Transverse colon (tissue), 4 donors: ENCODE measurements at places on chromosomes 5 and 9.

GRCh38 chr5:23613566-23613965, 106.2 kb downstream of the PRDM9 start:
- no peak for DNase-seq
- H3K4me3 ChIP-seq: no peak overlapping the region
- H3K4me1 ChIP-seq: no peaks in the 10 kb centered on the region
- H3K27me3 ChIP-seq: no peaks in the 10 kb centered on the region
- no peaks in the 10 kb centered on the region for H3K36me3 ChIP-seq

DNA sequence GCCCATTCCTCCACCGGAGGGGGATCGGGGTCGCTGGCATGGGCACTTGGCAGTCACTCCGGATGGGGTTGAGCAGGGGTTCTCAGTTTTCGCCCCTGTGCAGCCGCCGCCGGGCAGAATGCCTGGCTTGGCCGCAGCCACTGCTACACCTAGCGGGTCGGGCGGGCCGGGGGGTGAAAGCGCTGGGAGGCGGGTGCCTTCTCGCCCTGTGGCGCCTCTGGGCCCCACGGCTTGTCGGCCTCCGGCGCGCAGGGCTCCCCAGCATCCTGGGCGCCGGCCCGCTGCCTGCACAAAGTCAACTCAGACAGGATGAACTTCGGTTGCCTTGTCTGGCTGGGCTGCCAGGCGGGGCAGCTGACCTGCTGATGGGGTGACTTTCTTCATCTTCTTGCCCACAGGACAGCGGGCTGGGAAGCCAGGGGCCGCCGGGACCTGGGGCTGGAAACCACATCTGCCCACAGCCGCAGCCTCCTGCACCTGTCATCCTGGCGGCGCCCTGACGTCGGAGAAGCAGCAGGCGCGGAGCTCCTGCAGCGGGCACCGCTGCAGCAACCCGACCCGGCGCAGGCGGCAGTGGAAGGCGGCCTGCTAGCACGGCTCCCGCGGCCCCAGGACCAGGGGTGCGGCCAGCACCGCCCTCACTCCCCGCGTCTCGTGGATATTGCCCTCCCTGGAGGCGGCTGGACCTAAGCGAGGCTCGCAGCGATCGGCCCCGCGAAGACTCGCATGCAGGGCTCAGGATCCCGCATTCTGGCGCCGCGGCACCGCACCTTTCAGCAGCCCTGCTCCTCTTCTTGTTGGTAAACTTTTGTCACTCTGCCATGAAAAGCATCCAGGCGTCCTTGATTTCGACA, 1.3 kb upstream of the ANKRD18A start:
- no peaks in the 10 kb centered on the region for H3K36me3 ChIP-seq
- peak overlapping the region; percentile 63 for H3K27ac ChIP-seq
- peak overlapping the region; percentile 31 for H3K4me3 ChIP-seq
- peaks cover 72% of the 10 kb centered on the region for H3K27me3 ChIP-seq
- peaks cover 33% of the 10 kb centered on the region for H3K4me1 ChIP-seq
- peak; percentile 40 for DNase-seq

DNA sequence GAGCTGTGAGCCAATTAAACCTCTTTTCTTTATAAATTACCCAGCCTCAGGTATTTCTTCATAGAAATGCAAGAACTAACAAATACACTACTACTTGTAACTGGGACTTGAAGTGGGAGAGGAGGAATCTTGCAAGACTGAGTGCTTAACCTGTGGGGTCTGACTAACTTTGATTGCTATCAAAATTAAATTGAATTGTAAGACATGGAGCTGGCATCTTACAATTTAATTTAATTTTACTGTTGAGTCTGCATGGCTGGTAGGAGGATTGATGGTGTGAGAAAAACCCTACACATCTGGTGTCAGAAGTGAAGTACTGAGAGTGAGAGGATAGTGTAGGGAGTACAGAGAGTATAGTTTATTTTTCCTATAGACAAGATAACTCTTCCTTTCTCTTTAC, 1259.9 kb downstream of the CDH12 start:
- H3K4me3 ChIP-seq: no peak overlapping the region
- no peaks in the 10 kb centered on the region for H3K4me1 ChIP-seq
- no peak for DNase-seq
- H3K27me3 ChIP-seq: no peaks in the 10 kb centered on the region

DNA sequence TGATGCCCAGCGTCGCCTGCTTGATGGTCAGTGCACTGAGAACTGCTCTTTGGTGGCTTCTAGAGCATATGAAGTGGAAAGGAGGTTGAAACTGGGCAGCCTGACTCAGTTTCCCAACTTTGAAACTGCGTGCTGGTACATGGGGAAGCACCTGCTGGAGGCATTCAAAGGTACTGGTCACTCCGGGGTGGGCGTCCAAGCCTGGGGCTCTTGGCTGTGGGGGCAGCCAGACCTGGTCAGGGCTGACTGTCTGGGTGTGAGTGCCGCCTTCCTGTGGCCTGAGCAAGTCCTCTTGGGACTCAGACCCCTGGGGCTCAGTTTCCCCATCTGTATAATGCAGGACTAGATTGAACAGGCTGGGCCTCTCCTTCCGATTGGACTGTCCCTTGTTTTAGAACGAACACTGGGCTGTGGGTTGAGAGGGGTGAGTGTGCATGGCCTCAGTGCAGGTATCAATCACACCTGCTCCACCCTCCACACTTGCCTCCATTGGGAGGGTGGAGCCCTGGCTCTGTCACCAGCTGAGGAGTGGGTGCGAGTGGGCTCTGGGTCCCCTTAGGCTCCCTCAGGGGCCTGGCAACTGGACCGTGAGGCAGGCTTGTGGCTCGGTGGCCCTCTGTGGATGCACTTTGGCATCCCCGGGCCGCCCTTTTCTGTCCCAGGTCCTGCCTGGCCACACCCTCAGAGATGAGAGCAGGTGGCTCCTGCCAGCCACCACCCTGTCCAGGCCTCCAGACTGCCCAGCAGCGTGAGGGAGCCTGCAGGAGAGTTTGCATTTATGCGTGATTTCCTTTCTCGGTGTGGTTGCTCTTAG, 80.2 kb downstream of the PHF2 start:
- H3K27me3 ChIP-seq: no peaks in the 10 kb centered on the region
- H3K4me1 ChIP-seq: no peaks in the 10 kb centered on the region
- no peak overlapping the region for H3K4me3 ChIP-seq
- no peaks in the 10 kb centered on the region for H3K36me3 ChIP-seq

DNA sequence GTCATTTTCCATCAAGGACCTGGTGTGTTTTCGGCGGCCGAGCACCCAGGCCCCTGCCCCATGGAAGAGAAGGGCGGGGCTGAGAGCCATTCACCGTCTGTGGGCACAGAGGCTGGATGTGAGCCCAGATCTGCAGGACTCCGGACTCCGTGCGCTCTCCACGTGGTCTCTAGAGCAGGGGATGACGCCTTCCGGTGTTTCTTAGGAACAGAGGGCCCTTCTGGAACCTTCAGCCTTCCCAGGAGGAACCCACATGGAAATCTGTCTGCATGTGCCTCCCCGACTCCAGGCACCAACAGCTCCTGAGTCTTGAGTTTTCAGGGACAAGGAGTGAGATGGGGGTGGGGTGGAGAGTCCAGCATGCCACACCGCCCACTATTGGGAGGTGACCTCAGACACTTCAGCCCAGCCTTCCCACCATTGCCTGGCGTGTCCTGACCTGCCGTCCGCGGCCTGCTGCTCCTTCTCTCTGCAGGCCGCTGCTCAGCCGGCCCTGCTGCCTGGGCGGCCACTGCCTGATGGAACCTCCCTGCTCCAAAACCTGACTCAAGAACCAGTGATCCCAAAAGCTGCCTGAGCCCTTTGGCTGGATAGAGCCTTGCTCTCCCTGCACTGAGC, 2.4 kb upstream of the RXRA start:
- peaks cover 40% of the 10 kb centered on the region for H3K4me1 ChIP-seq
- peak overlapping the region; percentile 99 for H3K27ac ChIP-seq

DNA sequence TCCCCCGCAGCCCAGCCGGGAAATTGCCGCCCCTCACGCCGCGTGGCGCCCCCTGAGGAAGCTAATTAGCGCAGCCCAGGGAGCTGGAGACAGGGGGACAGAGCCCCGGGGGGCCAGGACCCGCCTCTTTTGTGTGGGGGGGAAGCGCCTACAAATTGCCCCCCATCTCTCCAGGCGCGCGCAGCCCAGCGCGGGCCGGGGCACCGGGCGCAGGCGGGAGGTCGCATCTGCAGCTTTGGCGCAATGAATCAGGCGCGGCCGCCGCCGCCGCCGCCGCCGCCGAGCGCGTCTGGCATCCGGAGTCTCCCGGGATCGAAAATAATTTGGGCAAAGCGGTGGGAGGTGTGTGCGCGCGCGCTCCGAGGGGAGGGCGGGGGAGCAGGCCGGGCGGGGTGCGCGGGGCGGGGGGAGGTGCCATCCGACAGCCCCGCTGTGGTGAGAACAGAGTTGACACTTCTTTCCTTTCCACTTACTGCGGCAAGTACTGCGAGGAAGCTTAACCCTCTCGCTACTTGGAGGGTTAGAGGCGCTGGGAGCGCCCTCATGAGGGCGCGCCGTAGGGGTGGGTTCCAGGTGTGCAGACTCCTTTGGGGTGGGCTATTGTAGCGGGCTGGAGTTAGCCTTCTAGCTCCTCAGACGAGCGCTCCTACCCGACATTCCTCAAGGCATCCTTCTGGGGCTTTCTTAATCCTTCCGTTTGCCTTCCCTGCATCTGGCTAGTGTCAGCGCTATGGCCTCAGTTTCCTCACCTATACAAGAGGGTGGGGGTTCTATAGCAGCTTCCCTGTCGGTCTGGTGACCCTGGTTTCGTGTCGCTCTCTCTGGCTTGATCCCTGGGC, 63.1 kb downstream of the CXXC5 start:
- DNase-seq: peak; percentile 44
- H3K36me3 ChIP-seq: no peaks in the 10 kb centered on the region
- peak overlapping the region; percentile 31 for H3K4me3 ChIP-seq
- H3K27ac ChIP-seq: peak overlapping the region; percentile 66

DNA sequence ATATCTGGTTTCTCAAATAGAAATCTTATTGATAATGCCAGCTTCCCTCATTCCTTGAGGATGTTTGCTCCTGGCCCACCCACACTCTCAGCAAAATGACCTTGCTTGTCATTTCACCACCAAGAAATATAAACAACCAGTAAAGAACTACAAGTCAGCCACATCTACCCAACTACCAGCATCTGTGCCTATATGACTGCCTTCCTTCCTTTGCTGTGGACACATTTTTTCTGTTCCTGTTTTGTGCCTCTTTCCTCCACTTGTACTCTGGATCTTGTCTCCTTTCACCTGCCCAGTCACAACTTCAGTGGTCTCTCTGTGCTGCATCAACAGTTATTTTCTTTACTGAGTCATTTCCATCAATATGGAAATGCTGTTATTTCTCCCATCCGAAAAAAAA, 20.3 kb downstream of the KIF2A start:
- H3K36me3 ChIP-seq: no peaks in the 10 kb centered on the region
- no peaks in the 10 kb centered on the region for H3K4me1 ChIP-seq
- H3K4me3 ChIP-seq: no peak overlapping the region
- no peaks in the 10 kb centered on the region for H3K27me3 ChIP-seq

- H3K36me3 ChIP-seq: peaks cover 52% of the 10 kb centered on the region
- DNase-seq: no peak
- H3K27ac ChIP-seq: no peak overlapping the region
- H3K4me1 ChIP-seq: no peaks in the 10 kb centered on the region
- H3K27me3 ChIP-seq: no peaks in the 10 kb centered on the region
Measured at GRCh38 chr9:131464354-131465000, 38.2 kb upstream of the POMT1 start.

DNA sequence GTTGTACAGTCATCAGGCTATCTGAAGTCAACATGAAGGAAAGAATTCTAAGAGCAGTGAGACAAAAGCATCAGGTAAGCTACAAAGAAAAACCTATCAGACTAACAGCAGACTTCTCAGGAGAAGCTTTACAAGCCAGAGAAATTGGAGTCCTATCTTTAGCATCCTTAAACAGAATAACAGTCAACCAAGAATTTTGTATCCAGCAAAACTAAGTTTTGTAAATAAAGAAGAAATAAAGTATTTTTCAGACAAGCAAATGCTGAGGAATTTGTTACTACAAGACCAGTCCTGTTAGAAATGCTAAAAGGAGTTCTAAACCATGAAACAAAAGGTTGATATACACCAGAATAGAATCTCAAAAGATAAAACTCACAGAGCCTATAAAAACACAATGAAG, 501.2 kb downstream of the ZNF608 start:
- H3K4me3 ChIP-seq: no peak overlapping the region
- H3K27ac ChIP-seq: no peak overlapping the region
- no peaks in the 10 kb centered on the region for H3K27me3 ChIP-seq
- DNase-seq: no peak
- no peaks in the 10 kb centered on the region for H3K4me1 ChIP-seq

DNA sequence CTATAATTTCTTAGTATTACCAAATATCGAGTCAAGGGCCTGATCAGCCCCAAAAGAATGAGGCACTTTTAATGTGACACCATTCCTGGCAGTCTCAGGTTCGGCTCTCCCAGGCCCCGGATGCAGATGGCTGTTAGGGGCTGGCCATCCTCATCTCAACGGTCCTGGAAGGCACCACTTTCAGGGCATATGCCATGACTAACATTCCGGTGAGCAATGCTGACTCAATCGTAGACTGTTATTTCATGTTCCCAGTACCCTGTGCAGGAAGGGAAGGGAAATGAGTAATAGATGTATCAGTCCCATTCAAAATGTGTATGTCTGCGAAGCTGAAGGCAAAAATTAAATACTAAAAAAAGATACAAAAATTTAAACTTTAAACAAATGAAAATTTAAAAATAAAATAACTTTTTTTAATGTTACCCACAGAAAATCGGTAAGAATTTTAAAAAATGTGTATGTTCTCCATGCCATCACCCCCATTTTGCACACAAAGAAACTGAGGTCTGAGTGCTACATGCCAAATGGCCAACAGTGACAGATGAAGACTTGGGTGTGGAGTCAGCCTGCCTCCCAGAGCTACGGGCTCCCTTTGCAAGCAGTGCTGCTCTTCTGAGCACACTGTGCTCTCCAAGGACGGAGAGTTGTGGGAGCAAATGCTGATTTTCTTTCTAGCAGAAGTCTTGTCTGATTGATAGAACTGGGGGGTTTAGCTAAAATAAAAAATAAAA, 79.0 kb downstream of the GLDC start:
- H3K27ac ChIP-seq: no peak overlapping the region
- no peaks in the 10 kb centered on the region for H3K36me3 ChIP-seq
- no peak for DNase-seq

DNA sequence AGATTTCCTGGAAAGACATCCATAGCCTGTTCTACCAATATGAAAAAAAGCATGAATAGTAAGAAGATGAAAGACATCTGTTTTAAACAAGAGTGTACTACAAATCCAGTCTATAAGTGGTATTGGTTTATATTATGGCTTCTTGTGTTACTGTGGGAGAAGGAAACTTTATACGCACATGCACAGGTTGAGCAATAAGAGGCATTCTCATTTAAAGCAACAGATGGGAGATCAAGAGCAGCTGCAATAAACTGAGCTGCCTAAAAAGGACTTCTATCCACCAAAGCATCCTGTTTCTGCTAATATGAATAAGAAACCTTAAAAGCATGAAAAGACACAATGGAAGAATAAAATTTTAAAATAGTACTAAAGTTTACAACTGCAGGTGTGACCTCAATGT, 8.6 kb upstream of the PCDHB1 start:
- H3K36me3 ChIP-seq: no peaks in the 10 kb centered on the region
- no peak overlapping the region for H3K27ac ChIP-seq
- H3K4me1 ChIP-seq: peaks cover 4% of the 10 kb centered on the region
- no peak overlapping the region for H3K4me3 ChIP-seq
- H3K27me3 ChIP-seq: no peaks in the 10 kb centered on the region

GRCh38 chr5:145345511-145346287, 489.4 kb downstream of the PRELID2 start:
- H3K27me3 ChIP-seq: no peaks in the 10 kb centered on the region
- no peak overlapping the region for H3K4me3 ChIP-seq
- no peak overlapping the region for H3K27ac ChIP-seq
- H3K36me3 ChIP-seq: no peaks in the 10 kb centered on the region
- no peak for DNase-seq

- H3K4me1 ChIP-seq: peaks cover 3% of the 10 kb centered on the region
- H3K36me3 ChIP-seq: no peaks in the 10 kb centered on the region
- no peak overlapping the region for H3K27ac ChIP-seq
Measured at GRCh38 chr9:136615631-136616306, 46.9 kb upstream of the EGFL7 start.
